ENCODE measurements at places on chromosomes 2 and 18. TPM values are rescaled to one million over a fixed set of nuclear protein-coding genes. Genes with fewer than 3 reads are reported as not detected.
A peak's percentile ranks its signal among the peaks of the same experiment; 100 is the strongest.

The WNT6 gene
- 0.48 TPM for total RNA-seq

The SOWAHC gene
- 1.1 TPM for total RNA-seq

The GPAT2 gene
- total RNA-seq: 6.4 TPM

The CGREF1 gene
- total RNA-seq: 7.4 TPM

The IL36B gene
- not detected for total RNA-seq

The CEBPZ gene
- 31.7 TPM for total RNA-seq

GRCh38 chr2:69046221-69046662 is 33.3 kb downstream of the ANTXR1 start:
- H3K4me3 ChIP-seq: no peak overlapping the region
- H3K27ac ChIP-seq: no peak overlapping the region
- no peaks in the 10 kb centered on the region for H3K4me1 ChIP-seq
- no peaks in the 10 kb centered on the region for H3K27me3 ChIP-seq

DNA sequence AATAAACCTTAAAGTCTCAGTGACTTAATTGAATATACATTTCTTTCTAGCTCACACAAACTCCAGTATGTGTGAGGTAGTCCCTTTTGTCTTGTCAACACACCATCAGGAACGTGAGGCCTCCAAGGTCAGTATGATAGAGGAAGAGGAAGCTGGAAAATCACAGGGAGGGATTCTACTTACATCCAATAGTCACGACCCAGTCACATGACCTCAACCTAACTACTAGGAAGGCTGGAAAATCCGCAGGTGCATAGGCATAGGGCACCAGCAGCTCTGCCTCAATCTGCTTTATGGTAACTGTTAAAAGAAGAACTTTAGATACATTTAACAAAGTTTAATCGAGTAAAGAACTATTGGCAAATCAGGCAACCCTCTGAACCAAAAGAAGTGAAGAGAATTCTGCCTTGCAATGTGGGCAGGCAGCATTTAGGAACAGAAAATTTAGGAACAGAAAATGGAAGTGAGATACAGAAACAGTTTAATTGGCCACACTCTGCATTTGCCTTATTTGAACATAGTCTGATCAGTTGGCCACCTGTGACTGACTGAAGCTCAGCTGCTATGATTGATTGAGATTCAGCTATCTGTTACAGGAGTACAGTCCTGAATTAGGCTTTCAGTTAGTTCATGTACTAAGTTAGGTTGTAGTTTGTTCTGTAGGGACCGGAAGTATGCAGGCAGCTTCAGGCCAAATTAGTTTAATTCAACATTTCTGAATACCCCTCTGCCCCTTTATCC is 165.0 kb upstream of the PARD3B start:
- no peaks in the 10 kb centered on the region for H3K36me3 ChIP-seq
- H3K4me1 ChIP-seq: no peaks in the 10 kb centered on the region
- DNase-seq: no peak
- H3K4me3 ChIP-seq: no peak overlapping the region
- H3K27me3 ChIP-seq: no peaks in the 10 kb centered on the region

GRCh38 chr2:41912776-41913175 is 135.0 kb upstream of the PKDCC start:
- H3K36me3 ChIP-seq: no peaks in the 10 kb centered on the region
- H3K4me1 ChIP-seq: peaks cover 14% of the 10 kb centered on the region
- H3K4me3 ChIP-seq: no peak overlapping the region

- no peak for DNase-seq
- no peak overlapping the region for H3K27ac ChIP-seq
- no peak overlapping the region for H3K4me3 ChIP-seq
- no peaks in the 10 kb centered on the region for H3K36me3 ChIP-seq
- no peaks in the 10 kb centered on the region for H3K4me1 ChIP-seq
These were observed 50.4 kb downstream of the PLEK start for GRCh38 chr2:68415521-68415920.

GRCh38 chr2:108266218-108266617 is 22.5 kb upstream of the SULT1C2 start:
- no peaks in the 10 kb centered on the region for H3K27me3 ChIP-seq
- no peaks in the 10 kb centered on the region for H3K36me3 ChIP-seq
- no peak overlapping the region for H3K27ac ChIP-seq
- DNase-seq: no peak
- H3K4me3 ChIP-seq: no peak overlapping the region

GRCh38 chr2:238929242-238930081 is 81.6 kb downstream of the TWIST2 start:
- H3K4me1 ChIP-seq: peaks cover 5% of the 10 kb centered on the region
- no peak overlapping the region for H3K4me3 ChIP-seq
- H3K27ac ChIP-seq: no peak overlapping the region
- DNase-seq: peak; percentile 76

GRCh38 chr18:70331456-70332097 is 42.7 kb downstream of the SOCS6 start:
- no peak overlapping the region for H3K27ac ChIP-seq
- H3K36me3 ChIP-seq: no peaks in the 10 kb centered on the region
- no peaks in the 10 kb centered on the region for H3K27me3 ChIP-seq
- peaks cover 19% of the 10 kb centered on the region for H3K4me1 ChIP-seq

DNA sequence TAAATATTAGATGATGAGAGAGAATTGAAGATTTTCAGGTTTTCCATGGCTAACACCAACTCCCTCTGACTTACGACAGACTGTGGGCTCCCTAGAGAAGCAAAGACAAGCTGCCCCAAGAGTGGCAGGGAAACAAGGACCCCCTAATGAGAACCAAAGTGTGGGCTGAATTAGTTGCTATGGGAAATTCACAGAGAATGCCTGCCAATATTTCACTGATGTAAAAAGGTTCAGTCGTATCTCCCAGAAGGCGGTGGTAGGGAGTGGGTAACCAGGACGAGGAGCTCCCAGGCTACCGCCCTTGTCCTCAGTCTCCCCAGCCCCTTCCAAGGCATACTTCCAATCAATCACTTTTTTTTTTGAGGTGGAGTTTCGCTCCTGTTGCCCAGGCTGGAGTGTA is 113.6 kb downstream of the LAMA1 start:
- H3K27me3 ChIP-seq: peaks cover 5% of the 10 kb centered on the region
- DNase-seq: no peak
- H3K36me3 ChIP-seq: no peaks in the 10 kb centered on the region

GRCh38 chr2:27915874-27916273 is 25.3 kb downstream of the BABAM2 start:
- H3K36me3 ChIP-seq: no peaks in the 10 kb centered on the region
- peak overlapping the region; percentile 19 for H3K4me3 ChIP-seq
- no peak for DNase-seq
- H3K4me1 ChIP-seq: peaks cover 58% of the 10 kb centered on the region
- H3K27me3 ChIP-seq: no peaks in the 10 kb centered on the region
- peak overlapping the region; percentile 84 for H3K27ac ChIP-seq

- DNase-seq: no peak
- H3K4me1 ChIP-seq: peaks cover 5% of the 10 kb centered on the region
- H3K27me3 ChIP-seq: no peaks in the 10 kb centered on the region
- H3K27ac ChIP-seq: no peak overlapping the region
These were observed 17.6 kb downstream of the HDAC4 start for GRCh38 chr2:239383036-239383758.
